Thyroid gland (tissue), 4 donors: ENCODE measurements at places on chromosomes 11 and 22.

DNA sequence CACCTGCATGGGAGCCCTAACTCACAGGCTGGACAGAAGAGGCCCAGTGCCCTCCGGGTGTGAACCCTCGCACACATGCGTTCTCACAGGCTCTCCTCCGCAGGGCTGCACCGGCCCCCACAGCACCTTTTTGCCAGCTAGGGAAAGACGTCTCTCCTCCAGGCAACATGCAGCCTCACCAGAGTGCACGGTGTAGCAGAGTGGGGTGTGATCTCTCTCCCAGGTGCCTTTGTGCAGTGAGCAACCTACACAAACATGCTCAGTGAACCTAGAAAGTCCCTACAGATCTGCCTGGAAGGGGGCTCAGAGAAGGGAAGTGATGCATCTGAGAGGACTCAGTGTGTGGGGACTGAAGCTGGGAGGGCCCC is 3.7 kb upstream of the CARNS1 start:
- no peak for DNase-seq

- no peak for DNase-seq
Observed at GRCh38 chr11:100895449-100895848, 208.4 kb downstream of the ARHGAP42 start.

DNA sequence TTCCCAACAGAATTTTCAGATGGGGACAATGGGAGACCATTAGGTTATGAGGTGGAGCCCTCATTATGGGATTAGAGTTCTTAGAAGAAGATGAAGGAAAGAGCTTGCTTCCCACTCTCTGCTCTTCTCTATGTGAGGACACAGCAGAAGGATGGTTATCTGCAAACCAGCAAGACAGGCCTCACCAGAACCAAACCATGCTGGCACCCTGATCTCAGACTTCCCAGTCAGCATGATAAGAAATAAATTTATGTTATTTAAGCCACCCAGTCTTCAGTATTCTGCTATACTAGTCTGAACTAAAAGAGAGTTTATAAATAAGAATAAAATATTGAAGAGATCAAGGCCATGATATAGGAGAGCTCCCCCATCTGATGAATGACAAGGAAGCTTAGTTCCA is 946.3 kb upstream of the CCDC90B start:
- no peak for DNase-seq

- no peak for DNase-seq
Observed at GRCh38 chr22:50670513-50670912, 2.1 kb upstream of the SHANK3 start.
